ENCODE measurements at places on chromosomes 13 and 19.

GRCh38 chr13:47917022-47917574 is 84.0 kb downstream of the SUCLA2 start:
- DNase-seq, result no peak

- no peak for DNase-seq
These were observed 18.4 kb upstream of the RNASEH2B start for GRCh38 chr13:50891206-50891605.

GRCh38 chr19:45186509-45187334 is 8.1 kb downstream of the BLOC1S3 start:
- DNase-seq, result no peak

DNA sequence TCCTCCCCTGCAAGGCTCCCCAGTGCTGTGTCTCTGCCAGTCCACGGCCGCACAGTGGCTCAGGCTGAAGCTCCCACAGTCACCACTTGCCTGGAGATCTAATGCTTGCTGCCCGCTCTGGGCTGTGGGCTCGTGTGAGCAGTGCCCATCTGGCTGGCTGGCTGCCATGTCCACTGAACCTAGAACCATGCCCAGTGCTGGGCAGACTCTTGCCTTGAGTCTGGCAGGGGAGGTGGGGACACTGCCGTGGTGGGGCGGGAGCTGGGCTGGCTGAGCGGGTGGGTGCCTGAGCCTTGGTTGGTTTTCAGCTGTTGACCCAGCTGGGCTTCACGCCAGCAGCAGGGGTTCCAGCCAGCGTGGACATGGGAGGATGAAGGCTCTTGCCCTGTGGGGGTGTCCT is 52.3 kb downstream of the CRTC1 start:
- DNase-seq, result no peak

GRCh38 chr13:107124129-107124718 is 556.3 kb upstream of the ARGLU1 start:
- DNase-seq, result no peak

DNA sequence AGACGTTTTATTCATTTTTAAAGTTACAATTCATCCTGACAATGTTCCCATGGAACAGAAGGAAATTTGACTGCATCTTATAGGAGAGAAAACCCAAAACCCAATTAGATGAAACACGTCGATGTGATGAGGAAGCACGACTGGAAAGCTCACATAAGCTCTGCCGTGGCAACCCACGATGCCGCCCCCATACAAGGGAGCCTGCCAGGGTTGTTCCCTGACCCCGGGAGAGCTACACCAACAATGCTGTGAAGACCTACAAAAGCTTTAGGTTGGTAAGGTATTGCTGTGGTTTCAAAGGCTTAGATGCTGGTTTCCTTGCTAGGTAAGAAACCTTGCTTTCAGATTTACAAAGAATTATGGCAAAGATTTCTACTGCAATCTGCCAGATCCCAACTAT is 393.1 kb downstream of the KLF12 start:
- no peak for DNase-seq

- no peak for DNase-seq
These were observed 45.4 kb downstream of the CCDC70 start for GRCh38 chr13:51907040-51907732.

DNA sequence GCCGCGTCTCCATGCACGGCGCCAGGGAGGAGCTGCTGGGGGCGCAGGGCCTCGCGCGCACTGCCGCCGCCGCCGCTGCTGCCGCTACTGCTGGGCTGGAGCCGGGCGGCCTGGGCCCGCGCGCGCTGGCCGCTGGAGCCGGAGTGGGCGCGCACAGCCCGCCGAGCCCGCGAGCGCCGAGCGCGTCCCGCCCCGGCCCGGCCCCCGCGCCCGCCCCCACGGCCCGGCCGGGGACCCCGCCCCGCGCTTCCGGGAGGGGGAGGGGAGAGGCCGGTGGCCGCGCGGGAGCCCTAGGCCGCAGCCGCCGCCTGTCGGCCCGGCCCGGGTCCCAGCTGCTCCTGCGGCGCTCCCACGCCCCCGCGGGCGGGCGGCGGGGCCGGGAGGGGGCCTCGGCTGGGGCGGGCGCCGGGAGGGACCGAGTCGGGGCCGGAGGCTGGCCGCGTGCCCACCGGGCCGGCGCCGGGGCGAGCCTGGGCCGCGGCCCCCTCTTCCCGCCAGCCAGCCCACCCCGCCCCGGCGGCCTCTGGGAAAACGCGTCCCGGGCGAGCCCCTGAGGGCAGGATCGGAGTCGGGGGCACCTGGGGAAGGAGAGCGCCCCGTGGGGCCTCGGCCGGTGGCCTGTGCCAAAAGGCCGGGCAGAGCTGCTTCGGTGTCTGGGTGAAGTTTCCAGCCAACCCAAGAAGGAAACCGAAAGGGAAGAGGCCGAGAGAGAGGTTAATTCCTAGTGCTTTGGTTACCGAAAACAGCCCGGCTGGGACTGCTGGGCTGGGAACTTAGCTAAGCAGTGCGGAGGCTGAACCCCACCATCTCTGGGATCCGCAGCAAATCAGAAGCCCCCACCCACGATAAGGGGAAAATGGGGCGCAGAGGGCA is at the start of gene STK24:
TSS of gene STK24 (minus strand) at position 145 of the 873 bp plus-strand sequence. CDS start 321 bp downstream, outside the sequence.
- peak; percentile 37 for DNase-seq

- peak; percentile 63 for DNase-seq
These were observed 10.5 kb upstream of the SMG9 start for GRCh38 chr19:43765109-43765876.

DNA sequence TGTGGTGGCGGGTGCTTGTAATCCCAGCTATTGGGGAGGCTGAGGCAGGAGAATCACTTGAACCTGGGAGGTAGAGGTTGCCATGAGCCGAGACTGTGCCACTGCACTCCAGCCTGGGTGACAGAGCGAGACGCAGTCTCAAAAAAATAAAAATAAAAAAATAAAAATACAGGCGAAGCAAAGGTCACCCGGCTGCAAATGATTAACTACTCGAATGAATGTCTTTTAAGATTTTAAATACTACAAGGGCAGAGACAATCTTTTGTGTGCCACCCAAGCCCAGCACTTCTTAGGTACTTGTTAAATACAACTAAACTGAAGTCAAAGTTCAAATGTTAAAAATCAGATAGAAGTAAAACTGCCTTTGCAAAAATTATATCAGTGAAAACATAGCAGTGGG is 6.7 kb downstream of the LNX2 start:
- DNase-seq, result no peak

GRCh38 chr13:113364311-113364889 is 470 bp upstream of the GRTP1 start:
- no peak for DNase-seq

GRCh38 chr19:57273014-57273413 is 7.3 kb upstream of the ZNF460 start:
- DNase-seq, result no peak

- DNase-seq, result no peak
These were observed 20.1 kb downstream of the SLC25A15 start for GRCh38 chr13:40809471-40809870.

GRCh38 chr19:31315652-31316051 is 33.6 kb downstream of the TSHZ3 start:
- DNase-seq, result no peak

DNA sequence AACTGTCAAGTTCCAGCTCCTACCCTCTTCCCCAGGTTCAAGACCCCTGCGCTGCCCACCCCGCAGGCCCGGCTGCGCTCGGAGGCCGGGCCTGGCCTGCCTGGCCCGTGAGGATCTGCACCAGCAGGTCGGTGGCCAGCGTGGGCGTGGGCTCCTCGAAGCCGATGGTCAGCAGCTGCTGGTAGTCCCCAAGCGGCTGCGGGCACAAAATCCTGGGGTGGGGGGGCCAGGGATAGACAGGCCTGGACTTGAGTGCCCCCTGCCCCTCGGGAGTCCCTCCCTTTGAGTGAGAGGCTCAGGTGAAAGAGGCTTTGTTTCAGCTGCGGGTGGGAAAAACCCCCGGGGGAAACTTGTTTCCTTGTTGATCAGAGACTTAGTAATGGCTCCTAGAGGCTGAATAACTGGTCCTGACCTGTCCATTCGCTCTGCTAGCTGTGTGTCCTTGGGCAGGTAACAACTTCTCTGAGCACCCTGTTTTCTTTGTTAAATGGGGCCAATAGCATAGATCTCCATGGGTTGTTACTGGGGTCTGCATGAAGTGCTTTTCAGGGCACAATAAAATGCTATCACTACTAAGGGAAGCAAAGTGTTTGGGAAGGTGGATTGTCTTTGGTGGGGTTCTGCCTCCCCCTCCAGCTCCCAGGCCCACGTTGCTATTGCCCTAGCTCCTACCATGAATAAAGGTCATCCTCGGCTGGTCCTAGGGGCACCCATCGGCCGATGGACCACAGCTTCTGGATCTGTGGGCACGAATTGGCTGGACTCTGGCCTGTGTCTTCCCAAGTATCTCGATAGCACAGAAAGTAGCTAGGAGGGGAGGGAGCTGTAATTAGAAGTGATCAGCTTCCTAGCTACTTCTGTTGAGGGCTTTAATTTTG is 3.5 kb downstream of the C19orf67 start:
- no peak for DNase-seq

GRCh38 chr13:112958127-112958989 is 10.7 kb upstream of the MCF2L start:
- DNase-seq, result no peak

DNA sequence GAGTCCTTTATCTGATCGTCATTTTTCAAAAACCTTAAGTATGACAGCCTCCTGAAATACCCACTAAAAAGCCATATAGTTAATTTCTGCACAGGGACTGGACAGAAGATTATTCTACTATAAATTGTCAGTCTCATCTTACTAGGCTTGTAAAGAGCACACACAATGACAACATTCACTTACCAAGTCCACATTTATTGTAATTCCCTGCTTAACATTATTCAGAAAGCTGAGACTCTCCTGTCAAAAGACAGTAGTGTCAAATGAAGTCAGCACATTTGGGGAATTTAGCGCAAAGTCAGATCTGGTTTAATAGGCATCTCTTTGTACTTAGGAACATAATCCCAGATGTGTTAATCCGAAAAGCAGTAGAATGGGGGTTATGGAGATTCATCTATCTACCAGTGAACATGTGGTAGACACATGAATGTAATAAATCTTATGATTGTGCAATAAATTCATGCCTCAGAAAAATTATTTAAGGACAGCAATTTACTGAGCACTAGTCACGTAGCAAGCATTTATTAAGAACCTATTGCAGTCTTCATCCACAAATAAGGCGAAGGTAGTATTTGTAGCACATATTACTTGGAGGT is 224.6 kb upstream of the GPC6 start:
- no peak for DNase-seq

DNA sequence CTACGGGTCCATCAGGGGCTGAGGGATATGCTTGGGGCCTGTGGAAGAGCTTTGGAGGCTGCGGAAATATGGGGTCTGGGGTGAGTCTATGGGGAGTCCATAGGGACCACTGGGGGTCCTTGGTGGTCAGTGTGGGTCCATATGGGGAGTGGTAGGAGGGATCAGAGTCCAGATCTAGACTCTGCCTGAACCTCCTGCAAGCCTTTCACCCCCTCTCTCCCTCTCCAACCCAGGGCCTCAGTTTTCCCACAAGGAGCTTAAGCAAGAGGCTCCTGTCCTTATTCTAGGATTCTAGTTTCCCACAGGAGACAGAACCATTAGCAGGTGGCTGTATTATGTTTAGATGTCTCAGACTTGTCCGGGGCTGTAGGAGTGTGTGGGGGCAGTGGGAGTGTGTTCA is 161.9 kb upstream of the TSHZ3 start:
- no peak for DNase-seq

GRCh38 chr19:43784241-43784980 is 3.6 kb upstream of the KCNN4 start:
- peak; percentile 54 for DNase-seq

DNA sequence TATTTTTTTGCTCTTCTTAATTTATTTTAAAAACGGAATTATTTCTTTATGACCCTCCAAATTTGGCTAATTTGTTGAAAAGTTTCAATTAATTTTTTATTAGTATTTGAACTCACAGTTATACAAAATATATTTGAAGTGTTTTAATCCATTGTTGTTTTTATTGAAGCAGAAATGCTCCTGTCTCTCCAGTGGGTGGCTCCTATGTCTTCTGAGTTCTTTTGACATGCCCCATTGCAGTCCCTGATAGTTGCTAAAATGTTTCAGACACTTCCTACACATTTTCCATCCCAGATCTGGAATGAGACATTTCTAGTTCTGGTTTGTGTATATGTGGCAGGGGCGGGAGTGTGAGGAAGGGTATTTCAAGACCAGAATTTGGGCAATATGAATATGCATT is 579.4 kb upstream of the PRR20A start:
- DNase-seq, result no peak

DNA sequence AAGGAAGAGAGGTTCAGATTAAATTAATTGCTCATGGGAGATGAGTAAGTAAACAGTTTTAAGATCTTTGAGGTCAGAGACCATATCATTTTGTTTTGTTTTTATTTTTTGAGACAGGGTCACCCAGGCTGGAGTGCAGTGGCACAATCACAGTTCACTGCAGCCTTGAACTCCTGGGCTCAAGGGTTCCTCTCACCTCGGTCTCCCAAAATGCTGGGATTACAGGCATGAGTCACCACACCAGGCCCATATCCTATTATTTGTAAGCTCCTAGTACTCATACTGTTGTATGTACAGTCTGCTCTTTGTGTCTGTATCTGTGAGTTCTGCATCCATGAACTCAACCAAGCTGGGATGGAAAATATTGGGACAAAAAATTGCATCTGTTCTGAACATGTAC is 6.0 kb upstream of the RASL11A start:
- no peak for DNase-seq

DNA sequence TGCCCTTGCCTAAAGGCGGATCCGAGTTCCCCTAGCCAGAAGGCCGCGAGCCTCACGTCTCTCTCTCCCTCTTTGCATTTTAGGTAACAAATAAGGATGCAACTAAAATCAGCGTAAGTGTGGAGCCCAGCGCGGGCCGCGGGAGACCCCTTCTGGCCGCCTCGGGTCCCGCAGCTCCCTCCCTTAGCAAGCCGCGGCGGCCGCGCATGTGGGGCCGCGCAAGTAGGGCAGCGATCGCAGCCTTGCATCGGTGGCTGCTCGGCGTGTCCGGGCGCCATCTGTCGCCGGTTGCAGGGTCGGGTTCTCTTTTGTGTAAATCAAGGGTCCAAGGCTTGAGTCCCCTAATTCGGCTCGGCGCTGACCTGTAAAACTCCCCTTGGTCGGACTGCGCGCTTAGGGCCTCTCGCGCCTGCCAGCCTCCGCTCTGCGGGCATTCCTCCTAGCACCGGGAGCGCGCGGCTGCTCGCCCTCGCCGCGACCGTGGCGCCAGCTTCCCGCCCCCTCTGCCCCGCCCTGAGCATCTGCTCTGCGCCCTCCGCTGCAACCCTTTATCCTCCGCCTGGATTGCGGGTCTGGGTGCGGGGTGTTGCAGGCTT is 2.7 kb downstream of the VSTM2B start:
- peak; percentile 37 for DNase-seq

DNA sequence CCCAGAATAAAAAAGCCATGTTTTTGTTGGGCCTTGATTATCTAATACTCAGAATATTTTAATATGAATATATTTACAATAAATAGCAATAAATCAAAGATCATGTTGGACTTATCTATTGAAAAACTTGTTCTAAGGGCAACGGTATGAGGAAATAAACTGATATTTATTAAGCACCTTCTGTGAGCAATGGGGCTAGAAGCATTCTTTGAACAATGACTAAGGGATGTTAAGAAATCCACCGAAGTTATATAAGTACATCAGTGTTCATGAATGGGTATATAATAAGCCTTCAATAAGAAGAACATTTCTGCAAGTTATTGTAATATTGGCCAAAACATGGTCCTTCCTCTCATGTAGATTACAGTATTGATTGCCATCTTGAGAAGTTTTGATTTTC is 221.8 kb downstream of the OXGR1 start:
- DNase-seq, result no peak

GRCh38 chr13:109756778-109757177 is 29.6 kb downstream of the IRS2 start:
- DNase-seq, result no peak
